ENCODE measurements at places on chromosomes 1 and 21. TPM values are rescaled to one million over a fixed set of nuclear protein-coding genes. Genes with fewer than 3 reads are reported as not detected.

GRCh38 chr1:36909946-36910725, 124.2 kb downstream of the GRIK3 start:
- no peak for DNase-seq

- DNase-seq, result no peak
Observed at GRCh38 chr1:165840423-165840822, 13.0 kb downstream of the UCK2 start.

DNA sequence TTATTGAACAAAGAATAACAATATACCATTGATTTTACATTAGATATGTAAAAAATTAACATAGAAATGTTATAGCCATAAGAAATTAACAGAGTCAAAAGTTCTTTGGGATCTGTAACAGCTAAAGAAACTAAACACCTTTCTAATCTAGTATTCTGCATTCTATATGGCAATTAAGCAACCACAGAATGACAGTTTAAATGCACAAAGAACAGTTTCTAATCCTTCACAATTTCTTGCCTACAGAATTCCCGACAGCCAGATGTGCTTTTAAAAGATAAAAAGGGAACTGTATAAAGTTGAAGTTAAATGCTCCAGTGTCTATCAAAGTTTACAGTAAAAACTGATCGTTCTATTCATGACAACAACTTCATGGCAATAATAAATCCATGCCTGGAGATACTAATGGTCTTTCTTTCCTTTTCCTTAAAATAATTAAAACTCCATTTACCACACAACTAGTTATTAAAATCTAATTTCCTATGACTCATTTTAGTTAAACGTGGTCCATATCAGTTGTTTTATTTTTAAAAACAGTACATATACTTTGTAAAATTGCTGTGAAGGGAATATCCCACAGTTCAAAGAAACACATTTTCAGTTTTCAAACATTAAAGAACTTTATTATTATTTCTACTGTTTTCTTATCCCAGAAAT, 110.2 kb downstream of the EIF4G3 start:
- no peak for DNase-seq

DNA sequence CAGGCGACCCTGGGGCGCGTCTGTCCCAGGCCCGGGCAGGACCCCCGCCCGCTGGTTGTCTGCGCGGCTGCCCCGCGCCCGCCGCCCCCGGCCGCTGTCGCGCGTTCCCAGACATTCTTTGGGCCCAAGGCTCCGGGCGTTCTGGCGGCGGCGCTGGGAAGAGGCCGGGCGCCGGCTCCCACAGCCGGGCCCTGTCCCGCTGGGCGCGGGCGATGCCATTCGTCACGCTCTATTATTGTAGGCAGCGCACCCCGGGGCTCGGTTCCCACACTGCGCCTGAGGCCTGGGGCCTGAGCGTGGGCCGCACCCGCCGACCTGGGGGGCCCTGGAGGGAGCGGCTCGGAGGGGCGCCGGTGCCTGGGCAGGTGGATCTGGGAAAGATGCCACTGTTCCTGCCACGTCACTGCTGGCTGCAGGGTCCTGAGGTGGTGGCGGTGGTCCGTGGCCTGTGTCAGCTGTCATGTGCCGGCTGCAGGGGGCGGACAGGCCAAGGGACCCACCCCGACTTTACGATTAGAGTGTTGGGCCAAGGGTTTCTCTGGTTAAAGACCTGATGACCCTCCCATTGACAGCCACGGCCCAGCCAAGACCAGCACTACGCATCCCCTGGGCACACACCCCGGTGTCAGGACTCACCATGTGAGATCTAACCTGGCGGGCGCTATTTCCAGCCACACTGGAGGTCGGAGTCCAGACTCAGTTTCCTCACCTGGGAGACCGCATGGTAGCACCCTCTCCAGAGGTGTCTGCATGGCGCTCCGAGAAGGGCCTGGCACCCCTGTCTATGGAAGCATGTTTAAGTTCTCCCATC, 55.1 kb upstream of the ADARB1 start:
- no peak for DNase-seq

GRCh38 chr1:246160905-246161304, 346.2 kb downstream of the SMYD3 start:
- DNase-seq, result no peak

DNA sequence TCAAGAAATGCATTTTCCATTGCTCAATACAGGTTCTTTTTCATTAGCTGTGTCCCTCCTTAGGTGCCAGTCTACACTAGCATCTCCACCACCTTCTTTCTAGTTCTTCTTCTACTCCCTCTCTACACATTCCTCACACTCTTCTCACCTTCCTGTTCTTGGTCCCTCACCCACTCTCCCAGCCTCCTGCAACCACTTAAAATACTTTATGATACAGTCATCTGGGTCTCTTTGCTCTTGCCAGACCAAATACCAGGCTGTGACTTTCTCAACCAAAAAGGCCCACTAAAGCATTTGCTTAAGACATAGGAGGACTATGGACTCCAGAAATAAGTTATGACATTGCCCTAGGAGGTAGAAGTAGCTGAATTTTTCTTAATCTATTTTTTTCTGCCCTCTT, 35.1 kb downstream of the PIGM start:
- DNase-seq, result no peak

DNA sequence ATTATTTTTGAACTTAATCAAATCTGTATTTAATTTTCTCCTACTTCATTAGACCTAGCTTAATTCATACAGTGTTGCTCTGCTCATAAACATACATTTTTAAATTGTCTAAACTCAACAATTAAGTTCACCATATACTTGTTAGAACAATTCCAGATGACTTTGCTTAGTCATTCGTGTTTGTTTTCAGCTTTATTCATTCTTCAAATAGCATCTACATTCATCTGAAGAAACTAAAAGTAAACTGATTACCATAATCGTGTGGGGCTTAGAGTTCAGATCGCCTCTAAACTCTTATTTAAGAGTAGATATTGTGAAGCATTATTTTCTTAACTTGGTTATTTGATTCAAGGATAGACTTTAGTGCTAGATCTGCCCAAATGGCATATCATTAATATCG, 34.4 kb downstream of the KLHL20 start:
- DNase-seq, result no peak

DNA sequence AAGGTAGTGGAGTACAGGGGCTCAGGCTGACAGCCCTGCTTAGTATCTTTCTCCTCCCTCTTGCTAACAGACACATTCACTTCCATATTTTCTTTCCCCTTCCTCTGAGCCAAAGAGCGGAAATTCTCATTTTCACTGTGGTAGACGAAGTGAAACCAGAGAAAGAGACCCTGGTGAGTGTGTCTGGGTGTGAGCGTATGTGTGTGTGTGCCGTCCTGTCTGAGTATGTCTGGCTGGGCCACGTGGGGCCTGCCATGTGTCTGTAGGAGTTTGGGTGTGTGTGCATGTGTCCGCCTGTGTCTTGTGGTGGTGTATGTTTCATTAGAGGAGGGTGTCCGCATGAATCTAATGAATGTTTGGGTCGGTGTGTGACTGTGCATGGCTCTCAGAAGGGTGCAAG, 1.7 kb downstream of the COL8A2 start:
- DNase-seq, result no peak

DNA sequence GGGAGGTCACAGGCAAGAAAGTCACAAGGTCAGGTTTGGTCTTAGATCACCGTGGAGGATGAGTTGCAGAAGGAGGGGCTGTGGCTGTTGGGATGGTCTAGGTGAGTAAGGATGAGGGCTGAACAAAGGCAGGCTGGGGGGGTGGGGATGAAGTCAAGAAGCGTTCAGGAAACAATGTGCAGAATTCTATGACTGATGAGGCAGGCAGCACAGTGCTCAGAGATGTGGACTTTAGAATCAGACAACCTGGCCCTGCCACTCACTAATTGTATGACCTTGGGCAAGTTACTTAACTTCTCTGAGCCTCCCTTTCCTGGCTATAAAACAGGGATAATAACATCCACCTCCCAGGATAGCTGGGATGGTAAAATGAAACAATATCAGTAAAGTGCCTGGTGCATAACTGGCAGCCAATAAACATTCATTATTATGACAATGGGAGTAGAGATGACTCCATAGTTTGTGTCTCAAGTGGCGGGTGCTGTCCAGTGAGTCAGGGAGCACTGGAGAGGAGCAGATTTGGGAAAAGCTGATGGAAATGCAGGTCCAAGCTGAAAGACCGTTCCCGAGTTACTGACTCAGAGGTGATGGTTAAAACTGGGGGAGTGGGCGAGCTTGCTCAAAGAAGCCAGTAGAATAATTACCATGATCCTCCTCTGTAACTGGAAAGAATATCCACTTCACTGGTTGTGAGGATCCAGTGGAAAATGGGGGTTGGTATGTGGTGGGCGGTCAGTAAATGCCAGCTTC, 2.1 kb downstream of the TIE1 start:
- DNase-seq, result no peak

NECAP2 gene
- polyA plus RNA-seq, result 67.2 TPM

- no peak for DNase-seq
Observed at GRCh38 chr1:210250998-210251679, 18.5 kb downstream of the SERTAD4 start.

BRINP2 gene
- 0.07 TPM for polyA plus RNA-seq

DNA sequence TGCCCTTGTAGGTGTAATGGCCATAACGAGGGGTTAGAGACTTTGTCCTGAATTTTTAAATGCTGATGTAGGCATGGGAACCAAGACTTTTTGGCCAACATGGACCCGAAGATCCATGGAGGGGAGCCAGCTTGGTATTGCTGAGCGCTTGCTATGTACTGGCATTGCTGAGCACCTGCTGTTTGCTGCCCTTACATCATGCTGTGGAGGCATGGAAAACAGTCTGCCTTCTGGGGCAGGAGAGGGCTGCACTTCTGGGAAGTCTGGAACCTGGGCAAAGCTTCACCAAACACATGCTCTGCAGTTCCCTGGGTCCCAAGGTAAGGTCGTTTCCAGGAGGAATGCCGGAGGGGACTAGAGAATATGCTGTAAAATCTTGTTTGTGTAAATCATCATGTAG, 86.3 kb upstream of the CNIH3 start:
- no peak for DNase-seq

LEMD1 gene
- 2.8 TPM for polyA plus RNA-seq

- DNase-seq, result no peak
Observed at GRCh38 chr1:244047621-244048255, 3.3 kb upstream of the ZBTB18 start.

KANK4 gene
- 23.4 TPM for polyA plus RNA-seq

DNA sequence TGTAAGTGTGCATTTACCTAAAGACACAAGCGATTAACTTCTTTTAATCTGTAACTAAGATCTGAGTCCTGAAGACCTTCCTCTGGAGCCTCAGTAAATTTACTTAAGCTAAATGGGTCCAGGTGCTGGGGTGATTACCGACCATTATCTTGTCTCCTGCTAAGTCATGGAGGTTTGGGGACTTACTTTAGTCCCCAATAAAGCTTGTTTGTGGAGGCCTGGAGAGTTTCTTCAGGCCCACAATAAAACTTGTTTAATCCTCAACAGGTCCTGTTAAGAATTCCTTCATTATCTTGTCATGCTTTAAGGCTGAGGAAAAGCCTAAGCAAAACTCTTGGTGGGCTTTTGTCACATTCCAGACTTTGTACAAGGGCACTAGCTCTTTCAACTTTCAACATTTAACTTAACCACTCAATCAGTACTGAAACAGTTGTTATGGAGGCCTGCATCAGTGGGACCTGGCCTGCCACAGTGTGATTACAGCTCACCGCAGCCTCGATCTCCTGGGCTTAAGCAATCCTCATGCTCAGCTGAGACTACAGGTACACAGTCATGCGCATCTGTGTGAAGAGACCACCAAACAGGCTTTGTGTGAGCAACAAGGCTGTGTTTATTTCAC, 84.0 kb downstream of the FMO4 start:
- DNase-seq, result no peak

DNA sequence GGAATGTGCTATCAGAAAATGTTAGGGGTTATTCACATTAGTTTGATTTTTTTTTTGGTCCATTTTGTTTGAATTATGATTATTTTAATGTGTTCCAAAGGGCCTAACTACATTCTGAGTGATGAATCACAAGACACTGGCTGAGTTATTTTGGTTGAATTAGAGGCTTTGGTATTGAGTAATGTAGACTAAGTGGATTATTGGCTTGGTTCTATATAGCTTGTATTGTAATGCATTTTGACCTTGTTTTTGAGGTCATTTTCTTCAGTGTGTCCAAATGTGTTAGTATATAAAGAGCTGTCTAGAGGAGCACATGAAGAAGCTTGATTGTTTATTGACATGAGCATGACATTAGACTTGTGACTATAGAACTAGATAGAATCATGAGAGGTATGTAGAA, 3.4 kb downstream of the ZNF326 start:
- DNase-seq, result no peak

DNA sequence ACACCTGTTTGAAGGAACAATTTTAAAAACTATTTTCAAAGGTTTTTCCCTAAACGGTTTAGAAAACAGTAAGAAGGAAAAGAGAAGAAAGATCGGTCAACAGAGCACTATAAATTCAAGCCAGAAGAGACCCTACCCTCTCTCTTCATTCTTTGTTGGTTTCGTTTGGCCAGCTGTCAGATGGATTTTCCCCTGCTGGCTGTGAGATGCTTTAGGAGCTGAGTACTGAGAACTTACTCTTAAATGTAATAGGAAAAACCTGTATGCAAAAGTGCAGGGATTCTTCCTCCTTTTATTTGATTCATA, 1.3 kb upstream of the TXNIP start:
- no peak for DNase-seq

GRCh38 chr1:89444791-89445190, 79.8 kb upstream of the LRRC8B start:
- no peak for DNase-seq

Data from right renal pelvis (tissue), 4 donors.